ENCODE measurements at places on chromosomes 16 and 17. TPM values are rescaled to one million over a fixed set of nuclear protein-coding genes. Genes with fewer than 3 reads are reported as not detected.

RNF222 gene
- not detected for total RNA-seq

FNDC8 gene
- not detected for total RNA-seq

GALR2 gene
- total RNA-seq: 1.3 TPM

PCGF2 gene
- total RNA-seq: 20.9 TPM

ANKFN1 gene
- total RNA-seq: not detected

ABCC11 gene
- 0.13 TPM for total RNA-seq

CLEC18C gene
- total RNA-seq: 2.1 TPM

PRSS22 gene
- total RNA-seq: 1.1 TPM

WFDC1 gene
- total RNA-seq: 0.63 TPM

CCL14 gene
- not detected for total RNA-seq

UTS2R gene
- total RNA-seq: not detected

ABCA9 gene
- total RNA-seq: 0.38 TPM

IL32 gene
- total RNA-seq: 128 TPM

EMP2 gene
- 8.5 TPM for total RNA-seq

Measured in mesangial cell (primary cell).